ENCODE measurements at places on chromosomes 2 and 18.

- no peak for DNase-seq
Measured at GRCh38 chr2:207747653-207748560, 21.8 kb downstream of the FZD5 start.

DNA sequence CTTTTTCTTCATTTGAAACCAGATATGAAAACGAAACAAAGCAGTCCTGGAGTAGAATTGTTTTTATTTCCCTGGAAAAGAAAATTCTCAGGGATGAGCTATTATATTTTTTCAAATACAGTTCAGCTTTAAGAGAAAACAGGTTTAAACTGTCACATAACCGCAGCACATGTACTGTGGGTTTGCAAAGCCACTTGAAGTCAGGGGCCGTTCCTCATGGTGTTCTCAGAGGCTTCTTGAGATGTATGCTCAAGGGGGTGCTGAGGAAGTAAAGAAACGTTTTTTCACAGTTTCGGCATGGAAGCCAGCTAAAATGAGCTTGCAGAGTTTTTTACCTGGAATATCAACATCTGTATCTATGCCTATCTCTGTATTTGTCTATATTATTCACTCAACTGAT lies 225.3 kb downstream of the MC4R start:
- DNase-seq = no peak

DNA sequence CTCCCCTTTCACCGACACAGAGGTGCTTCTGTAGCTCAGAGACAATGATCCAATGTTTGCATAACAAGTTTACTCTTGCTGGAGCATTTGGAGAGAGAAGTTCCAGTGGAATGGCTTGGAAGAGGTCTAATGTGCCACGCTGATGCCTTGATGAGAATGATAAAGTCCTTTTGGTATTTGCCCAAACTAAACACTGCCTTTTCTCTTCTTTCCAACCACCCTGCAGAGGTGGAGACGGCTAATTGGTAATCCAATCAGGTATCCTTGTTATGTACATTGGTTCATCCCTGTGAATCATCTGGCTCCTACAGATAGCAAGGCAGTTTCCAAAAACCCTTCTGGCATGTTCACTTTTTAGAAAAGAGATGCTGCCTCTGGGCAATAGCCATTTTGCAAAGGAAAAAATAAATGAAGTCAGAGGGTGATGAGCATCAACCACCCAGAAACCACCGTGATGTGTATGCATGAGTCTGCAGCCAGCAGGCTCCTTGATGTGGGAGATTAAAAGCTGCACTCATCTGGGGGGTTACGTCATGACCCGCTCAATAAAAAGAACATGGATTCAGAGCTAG lies 40.6 kb downstream of the KIAA2012 start:
- DNase-seq = no peak

- DNase-seq = no peak
Measured at GRCh38 chr18:64712035-64712434, 563.1 kb upstream of the LINC00305 start.

GRCh38 chr2:54656863-54657262 lies 66.6 kb upstream of the EML6 start:
- no peak for DNase-seq

DNA sequence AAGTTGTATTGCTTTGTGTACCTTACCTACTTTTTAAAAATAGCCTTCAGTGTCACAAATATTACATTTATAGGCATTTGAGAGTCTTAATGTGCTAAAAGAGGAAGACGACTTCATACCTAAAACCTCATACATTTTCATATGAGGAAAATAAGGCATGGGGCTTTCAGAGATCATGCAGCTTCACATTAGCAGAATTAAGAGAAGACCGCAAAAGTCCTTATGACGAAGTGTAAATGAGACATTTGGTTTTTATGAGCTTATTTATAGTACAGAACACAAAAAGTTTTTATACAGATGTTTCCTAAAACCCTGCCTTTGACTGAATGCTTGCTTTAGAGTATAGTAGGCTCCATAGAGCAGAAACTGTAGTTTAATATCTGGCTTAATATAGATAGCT lies 10.1 kb upstream of the CCDC138 start:
- no peak for DNase-seq

GRCh38 chr2:213157242-213157641 lies 5.8 kb upstream of the IKZF2 start:
- DNase-seq = no peak

DNA sequence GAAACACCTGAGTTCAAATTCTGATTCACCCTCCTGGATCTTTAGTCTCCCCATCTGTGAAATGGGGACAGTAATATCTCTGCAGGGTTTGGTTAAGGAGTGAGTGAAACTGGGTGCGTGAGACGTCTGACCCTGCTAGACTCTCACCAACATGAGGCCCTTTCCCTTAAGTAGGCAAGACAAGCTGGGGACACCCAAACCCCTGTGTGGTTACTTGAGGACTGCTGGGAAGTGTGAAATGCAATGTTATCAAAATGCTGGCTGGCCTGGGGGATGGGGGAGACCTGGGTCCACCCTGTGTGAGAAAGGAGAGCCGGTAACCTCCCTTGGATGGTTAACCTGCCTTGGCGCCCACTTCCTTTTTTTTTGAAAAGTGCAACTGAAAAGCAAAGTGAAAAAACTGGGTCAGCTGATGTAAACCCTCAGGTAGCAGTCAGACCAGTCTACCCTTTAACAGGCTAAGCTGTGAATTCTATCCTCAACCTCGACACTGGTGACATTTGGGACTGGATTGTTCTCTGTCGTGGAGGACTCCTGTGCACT lies 82.3 kb downstream of the INPP5D start:
- DNase-seq = peak; percentile 24

DNA sequence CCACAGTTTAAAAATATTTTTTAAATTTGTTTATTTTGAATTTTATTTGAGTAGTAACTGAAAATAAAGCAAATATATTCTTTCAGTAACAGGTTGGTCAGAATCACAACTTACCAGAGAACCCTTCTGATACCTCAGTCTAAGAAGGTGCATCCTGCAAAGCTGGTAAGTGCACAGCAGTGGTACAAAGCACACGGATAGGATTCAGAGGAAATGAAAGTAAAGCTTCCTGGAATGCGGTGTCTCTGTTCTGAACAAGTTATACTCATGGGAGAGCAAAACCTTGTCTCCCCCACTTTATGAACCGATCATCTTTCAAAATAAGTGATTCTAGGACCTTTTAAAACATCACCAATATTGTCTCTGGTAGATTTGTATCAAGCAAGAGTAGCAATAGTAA lies 398.3 kb downstream of the TMX3 start:
- no peak for DNase-seq

DNA sequence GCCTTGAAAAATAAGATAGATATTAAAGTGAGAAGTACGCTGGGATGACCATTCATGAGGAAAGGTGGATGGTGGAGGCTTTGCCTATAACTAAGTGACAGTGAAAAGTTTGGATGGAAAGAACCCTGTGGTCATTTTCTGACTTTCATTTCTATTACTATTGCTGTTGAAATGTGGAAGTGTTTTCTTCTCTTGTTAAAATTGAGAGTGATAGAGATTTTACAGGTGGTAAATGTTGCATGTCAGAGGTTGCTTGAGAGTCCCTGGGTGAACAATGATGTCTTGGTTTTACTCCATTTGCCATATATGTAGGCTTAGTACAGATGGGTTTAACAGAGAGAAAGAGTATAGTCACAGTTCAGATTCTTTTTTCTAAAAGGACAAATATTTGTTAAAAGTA lies 18.4 kb downstream of the NCOA1 start:
- peak; percentile 29 for DNase-seq

GRCh38 chr2:132953771-132954170 lies 283.8 kb upstream of the LYPD1 start:
- DNase-seq = no peak

GRCh38 chr2:168814046-168814445 lies 11.6 kb downstream of the NOSTRIN start:
- no peak for DNase-seq

GRCh38 chr2:91839904-91840868 lies 3031.0 kb upstream of the TEKT4 start:
- DNase-seq = no peak

DNA sequence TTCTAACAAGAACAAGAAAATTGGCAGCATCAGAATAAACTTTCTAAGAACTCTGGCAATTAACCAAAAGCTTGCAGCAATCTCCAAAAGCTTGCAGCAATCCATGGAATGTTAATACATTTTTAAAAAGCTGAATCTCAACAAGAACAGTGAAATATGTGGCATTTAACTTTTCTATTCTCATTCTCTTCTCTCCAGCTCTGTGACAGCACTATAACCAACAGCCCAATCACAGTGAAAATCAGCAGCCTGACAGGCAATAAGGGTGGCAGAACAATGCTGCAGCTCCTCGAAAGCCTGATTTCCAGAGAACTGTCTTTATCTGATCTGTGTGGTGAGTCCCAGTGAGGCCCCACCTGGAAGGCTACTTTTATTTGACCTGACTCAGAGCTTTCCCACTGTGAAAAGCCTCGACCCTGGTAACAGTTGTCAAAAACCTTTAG lies 60.0 kb downstream of the TMEM131 start:
- DNase-seq = no peak

GRCh38 chr2:242020196-242021004 lies 150.9 kb downstream of the RTP5 start:
- no peak for DNase-seq

GRCh38 chr18:68991286-68991685 lies 193.4 kb downstream of the CCDC102B start:
- DNase-seq = no peak

GRCh38 chr18:74928194-74928968 lies 280.6 kb downstream of the PTGR3 start:
- no peak for DNase-seq

GRCh38 chr2:150167711-150168110 lies 319.8 kb downstream of the RND3 start:
- DNase-seq = peak; percentile 27

DNA sequence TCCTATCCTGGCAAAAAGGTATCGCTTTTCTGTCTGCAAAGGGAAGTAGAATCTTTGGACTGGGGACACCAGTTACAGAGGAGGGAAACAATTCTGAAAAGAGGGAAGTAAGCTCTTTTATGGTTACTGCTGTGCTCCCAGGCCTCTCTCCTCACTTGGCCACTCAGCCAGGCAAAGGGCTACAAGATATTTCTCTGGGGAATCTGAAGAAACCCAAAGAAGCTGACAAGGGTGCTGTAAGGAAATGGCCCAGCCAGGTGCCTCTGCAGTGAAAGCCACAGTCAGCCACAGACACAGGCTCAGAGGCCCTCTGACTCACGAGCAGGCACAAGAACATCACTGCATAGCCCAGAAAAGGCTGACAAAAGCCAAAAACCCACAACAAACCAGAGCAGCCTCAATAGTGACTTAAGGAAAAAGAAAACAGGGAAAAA lies 5.8 kb downstream of the HDLBP start:
- DNase-seq = peak; percentile 73

DNA sequence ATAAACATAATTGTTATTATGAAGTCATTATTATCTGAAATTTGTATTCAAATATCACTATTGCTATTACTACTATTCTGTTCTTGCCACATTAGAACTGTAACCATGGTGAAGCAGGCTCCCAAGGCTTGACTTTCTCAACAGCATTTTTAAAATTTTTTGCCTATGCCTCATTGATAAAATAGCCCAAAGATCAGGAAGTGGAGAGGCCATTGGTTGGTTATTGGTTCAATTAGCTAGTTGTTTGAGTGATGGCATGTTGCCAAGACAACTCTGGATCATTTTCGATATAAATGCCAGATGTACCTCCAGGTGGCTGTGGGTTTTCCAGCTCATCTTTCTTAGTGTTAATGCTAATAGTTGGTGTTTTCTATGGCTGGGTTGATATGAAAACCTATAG lies 513.5 kb downstream of the TRIB2 start:
- no peak for DNase-seq

DNA sequence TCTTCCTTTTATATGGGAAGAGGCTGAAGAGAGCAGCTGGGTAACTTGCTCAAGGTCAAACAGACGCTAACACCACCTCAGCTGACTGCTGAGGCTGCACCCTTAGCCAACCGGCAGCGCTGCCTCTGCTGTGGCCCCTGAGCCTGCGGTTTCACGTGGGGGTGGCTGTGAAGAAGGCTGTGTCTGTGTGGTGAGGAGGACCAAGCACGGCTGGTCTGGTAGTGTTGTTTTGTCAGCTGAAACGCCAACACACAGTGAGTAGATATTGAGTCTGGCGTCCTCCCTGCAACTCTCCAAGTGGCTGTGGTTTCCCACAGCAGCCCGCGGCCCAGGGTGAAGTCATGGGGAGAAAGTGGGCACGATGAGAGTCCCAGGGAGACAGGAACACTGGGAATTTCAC lies 69.6 kb downstream of the THNSL2 start:
- no peak for DNase-seq

- DNase-seq = no peak
Measured at GRCh38 chr2:200220251-200220650, 86.2 kb upstream of the SPATS2L start.

DNA sequence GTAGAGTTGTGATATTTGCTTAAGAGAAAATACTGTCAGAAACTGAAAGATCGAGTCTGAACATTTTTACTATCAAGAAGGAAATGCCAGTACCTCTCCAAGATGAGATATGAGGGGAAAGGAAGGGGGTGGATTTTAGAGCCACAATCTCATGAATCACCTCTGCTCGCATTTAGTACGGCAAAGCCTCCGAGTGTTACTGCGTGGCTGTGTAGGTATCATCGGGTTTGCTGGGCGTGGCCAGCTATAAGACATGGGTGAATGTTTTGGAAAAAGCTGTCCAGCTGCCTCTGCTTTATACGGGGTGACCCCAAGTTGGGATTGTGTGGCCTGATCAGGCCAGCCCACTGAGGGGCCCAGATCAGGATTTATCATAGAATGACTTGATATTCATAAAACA lies 826.4 kb downstream of the SOCS6 start:
- no peak for DNase-seq

- DNase-seq = no peak
Measured at GRCh38 chr2:112807233-112807807, 23.0 kb upstream of the IL1A start.

DNA sequence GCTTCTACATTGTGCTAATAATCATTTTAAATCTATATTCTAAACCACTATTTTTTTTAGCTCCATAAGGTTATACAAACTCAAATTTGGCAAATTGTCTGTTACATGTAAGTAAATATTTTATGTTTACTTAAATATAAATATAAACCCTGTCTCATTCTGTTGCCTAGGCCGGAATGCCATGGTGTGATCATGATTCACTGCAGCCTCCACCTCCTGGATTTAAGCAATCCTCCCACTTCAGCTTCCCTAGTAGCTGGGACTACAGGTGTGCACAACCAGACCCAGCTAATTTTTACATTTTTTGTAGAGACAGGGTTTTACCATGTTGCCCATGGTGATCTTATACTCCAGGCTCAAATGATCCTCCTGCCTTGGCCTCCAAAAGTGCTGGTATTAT lies 124.7 kb downstream of the MEIS1 start:
- no peak for DNase-seq

DNA sequence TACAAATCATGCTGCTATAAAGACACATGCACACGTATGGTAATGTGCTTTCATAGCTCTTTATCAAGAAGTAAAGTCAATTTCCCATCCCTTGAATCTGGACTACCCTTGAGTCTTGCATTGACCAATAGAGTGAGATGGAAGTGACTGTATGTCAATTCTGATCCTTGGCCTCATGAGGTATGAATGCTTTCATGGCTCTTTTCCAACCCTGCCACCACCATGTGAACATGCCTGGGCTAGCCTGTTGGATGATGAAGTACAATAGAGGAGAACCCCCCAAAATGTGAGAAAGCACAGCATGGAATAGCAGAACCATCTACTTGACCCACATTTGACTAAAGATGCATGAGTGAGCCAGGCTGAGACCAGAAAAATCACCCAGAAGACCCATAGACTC lies 237.0 kb downstream of the NYAP2 start:
- no peak for DNase-seq
